ENCODE measurements at places on chromosomes 2 and 18.

- H3K36me3 ChIP-seq = no peaks in the 10 kb centered on the region
- H3K27ac ChIP-seq = no peak overlapping the region
- H3K27me3 ChIP-seq = no peaks in the 10 kb centered on the region
- no peaks in the 10 kb centered on the region for H3K4me1 ChIP-seq
- no peak overlapping the region for H3K4me3 ChIP-seq
Observed at GRCh38 chr18:12531749-12532148, 124.0 kb downstream of the PRELID3A start.

GRCh38 chr2:24269265-24269664 is 91.1 kb downstream of the ITSN2 start:
- H3K4me3 ChIP-seq = no peak overlapping the region
- no peaks in the 10 kb centered on the region for H3K4me1 ChIP-seq
- H3K36me3 ChIP-seq = no peaks in the 10 kb centered on the region
- H3K27ac ChIP-seq = no peak overlapping the region

GRCh38 chr2:221533299-221533698 is 38.8 kb downstream of the EPHA4 start:
- no peak overlapping the region for H3K4me3 ChIP-seq
- H3K4me1 ChIP-seq = no peaks in the 10 kb centered on the region
- no peak overlapping the region for H3K27ac ChIP-seq
- H3K36me3 ChIP-seq = no peaks in the 10 kb centered on the region
- no peak for DNase-seq

DNA sequence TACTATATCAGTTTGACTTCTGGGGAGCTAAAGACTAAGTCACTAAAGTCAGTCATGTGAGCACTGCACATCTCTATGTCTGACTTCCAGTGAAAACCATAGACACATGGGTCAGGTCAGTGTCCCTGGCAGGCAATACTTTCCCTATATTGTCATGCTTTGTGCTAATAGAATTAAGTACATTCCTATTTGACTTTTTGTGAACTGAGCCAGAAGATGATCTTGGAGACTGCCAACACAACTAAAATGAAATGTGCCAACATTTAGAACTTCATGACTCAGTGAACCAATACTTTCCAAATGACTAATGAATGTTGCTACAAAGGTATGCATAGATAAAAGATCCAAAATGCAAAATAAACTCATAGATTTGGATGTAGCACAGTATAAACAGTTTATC is 820.8 kb upstream of the FAM98A start:
- H3K4me3 ChIP-seq = no peak overlapping the region
- DNase-seq = no peak
- H3K36me3 ChIP-seq = no peaks in the 10 kb centered on the region
- H3K27ac ChIP-seq = no peak overlapping the region
- H3K4me1 ChIP-seq = no peaks in the 10 kb centered on the region

- DNase-seq = no peak
- no peak overlapping the region for H3K4me3 ChIP-seq
- H3K4me1 ChIP-seq = no peaks in the 10 kb centered on the region
- H3K27ac ChIP-seq = no peak overlapping the region
Observed at GRCh38 chr2:11667194-11667593, 2.8 kb downstream of the NTSR2 start.

Data from MM.1S (cell line).